ENCODE measurements at places on chromosomes 1 and 21.

GRCh38 chr1:68225781-68226180 is 6.5 kb downstream of the WLS start:
- DNase-seq: no peak

DNA sequence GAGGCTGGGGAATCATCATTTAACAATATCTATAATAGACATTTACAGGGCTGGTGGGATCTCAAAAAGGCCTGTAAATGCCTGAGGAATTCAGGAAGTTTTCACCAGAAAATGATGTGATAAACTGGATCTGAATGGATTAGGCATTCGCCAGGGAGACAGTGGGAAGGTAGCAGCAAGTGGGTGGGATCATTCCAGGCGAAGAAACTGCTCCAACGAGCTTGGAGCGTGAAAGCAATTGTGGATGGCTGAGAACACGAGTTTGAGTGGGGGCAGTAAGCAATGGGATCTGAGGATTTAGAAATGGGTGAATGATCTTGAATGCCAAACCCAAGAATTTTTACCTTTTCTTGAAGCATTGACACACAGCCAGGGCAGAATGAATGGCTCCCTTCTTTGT is 8.9 kb upstream of the NDUFS5 start:
- no peak for DNase-seq

- DNase-seq: no peak
Measured at GRCh38 chr1:214494706-214495105, 56.7 kb downstream of the PTPN14 start.

GRCh38 chr21:35147439-35147838 is 98.3 kb upstream of the RUNX1 start:
- DNase-seq: no peak

DNA sequence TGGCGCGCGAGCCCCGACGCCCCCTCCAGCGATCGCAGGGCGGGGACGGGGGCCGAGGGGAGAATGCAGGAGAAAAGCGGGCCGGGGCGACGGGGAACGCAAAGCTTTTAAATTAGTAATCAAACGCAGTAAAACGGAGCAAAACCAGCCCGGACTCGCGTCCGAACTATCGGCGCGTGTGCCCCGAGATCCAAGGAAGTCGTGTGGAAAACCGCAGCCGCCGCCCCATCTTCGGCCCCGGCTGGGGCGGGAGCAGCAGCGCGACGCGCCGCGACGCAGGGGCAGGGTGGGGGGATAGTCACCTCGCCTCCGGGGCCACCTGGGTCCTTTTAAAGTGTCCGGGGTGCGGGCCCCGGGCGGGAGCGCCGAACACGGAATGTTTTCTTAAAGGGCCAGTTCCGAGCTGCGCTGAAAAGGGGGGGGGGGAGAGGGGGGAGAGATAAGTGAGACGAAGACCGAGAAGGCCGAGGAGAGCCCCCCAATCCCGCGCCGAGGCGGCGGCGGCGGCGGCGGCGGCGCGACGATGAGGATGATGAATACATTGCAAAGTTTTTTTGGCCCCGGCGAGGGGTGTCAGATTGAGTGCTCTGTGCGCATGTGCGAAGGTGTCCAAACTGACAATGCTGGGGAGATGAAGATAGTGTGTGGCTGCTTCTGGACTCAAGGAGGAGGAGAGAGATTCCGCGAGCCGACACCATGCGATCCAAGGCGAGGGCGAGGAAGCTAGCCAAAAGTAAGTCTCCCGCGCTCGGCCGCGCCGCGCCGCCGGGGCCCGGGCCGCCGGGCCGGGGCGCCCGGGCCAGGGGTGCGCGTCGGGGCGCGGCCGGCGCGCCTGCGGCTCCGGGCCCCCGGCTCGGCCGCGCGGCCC is at the start of gene PRDM16:
Gene PRDM16 (plus strand): TSS at position 640 of the 868 bp plus-strand sequence. CDS start 57 bp downstream, at position 697.
- no peak for DNase-seq

GRCh38 chr1:4119516-4120220 is 219.6 kb upstream of the C1orf174 start:
- no peak for DNase-seq

- DNase-seq: no peak
Measured at GRCh38 chr1:174017231-174017970, 4.8 kb downstream of the RC3H1 start.

GRCh38 chr1:182935716-182936115 is 17.2 kb downstream of the SHCBP1L start:
- no peak for DNase-seq

GRCh38 chr21:43304621-43305335 is 122.2 kb downstream of the SIK1 start:
- no peak for DNase-seq

GRCh38 chr1:24294716-24295371 is 24.3 kb upstream of the GRHL3 start:
- DNase-seq: no peak

DNA sequence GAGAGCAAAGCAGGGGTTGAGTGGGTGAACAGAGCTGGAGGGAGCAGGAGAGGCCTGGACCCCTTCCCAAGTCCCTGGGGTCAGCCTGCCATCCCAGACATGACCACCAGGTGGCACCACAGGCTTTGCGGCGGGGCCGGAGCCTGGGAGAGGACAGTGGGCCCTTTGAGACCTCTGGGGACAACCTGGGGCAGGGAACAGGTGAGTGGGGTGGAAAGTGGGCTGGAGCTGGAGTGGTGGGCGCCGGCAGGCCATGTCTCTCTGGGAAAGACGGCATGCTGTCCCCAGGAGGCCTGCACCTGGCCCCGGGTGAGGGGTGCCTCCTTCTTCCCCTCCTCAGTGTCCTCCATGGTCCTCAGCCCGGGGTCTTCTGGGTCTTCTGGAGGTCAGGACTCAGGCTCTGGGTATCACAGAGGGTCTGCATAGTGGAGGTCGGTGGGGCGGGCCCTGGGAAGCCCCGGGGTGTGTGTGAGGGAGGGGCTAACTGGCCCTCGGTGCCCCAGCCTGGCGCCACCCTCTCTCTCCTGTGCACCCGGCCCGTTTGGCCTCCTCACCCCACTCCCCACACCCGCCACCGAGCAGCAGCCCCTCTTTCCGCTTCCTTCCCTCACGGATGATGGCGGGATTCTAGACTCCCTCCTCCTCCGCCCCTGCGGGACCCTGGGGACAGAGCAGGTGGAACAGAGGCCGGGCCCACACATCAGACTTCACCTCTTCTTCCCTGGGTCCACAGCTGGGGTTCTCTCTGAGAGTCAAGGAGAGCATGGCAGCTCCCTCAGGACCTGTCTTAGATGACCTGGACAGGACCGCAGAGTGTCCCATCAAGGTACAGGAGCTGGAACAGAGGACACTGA is 28.5 kb upstream of the PKP1 start:
- peak; percentile 71 for DNase-seq

DNA sequence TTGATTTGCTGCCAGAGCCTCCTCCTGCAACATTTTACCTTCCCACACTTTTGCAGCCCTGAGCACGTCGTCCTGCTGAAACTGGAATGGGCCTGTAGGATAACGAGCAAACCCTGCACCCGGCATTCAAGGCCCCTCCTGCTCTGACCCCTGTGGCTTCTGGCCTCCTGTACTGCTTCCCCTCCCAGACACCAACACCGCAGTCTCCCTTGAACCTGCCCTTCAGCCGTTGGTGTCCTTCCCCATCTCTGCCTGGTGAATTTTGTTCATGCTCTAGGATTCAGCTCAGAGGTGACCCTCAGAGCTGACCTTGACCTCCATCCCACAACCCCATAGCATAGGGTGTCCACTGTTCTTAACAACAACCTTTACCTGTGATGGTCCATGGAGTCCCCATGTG is 535.1 kb downstream of the MATN1 start:
- DNase-seq: no peak

- DNase-seq: no peak
Measured at GRCh38 chr1:92736395-92736794, 48.5 kb downstream of the EVI5 start.

DNA sequence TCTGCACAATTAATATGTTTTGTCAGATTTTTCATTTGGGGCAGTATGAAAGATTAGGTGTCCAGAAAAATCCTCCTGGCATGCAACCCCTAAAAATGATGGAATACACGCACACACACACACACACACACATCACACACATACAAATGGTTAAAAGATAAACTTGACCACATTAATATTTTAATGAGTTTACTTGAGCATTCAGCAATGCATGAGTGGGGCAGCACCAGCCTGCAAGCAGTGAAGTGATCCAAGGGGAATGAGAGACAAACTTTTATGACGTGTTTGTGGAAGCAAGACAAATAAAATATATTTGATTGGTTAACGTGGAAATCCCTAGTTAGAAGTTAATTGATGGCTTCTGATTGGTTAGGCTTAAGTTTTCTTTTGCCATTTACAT is 29.1 kb upstream of the SOAT1 start:
- DNase-seq: no peak

- DNase-seq: no peak
Measured at GRCh38 chr1:46812996-46813857, 14.4 kb downstream of the CYP4B1 start.

GRCh38 chr1:1910651-1911331 is 4.3 kb upstream of the CALML6 start:
- DNase-seq: no peak

DNA sequence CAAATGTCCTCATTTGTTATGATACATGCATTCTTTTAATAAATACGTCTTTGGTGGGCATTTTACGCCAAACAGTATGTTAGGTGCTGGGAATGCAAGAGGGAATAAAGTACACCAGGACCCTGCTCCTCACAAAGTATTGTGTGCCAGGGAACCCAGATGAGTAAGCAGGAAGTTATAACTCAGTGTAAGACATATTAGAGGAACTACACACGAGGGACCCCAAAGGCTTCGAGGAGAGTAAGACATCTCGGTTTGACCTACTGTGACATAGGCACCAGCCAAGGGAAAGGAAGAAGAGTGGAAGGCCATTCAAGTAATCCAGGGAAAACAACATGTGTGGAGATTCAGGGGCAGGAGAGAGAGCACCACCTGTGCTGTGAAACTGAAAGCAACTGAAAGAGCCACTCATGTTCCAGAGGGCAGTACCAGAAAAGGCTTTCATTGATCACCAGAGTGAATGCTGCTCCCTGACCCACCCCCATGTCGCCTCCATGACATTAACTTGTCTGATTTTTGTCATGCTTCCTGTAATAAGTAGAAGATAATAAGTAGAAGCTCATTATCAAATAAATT is 542.5 kb upstream of the PKN2 start:
- no peak for DNase-seq

DNA sequence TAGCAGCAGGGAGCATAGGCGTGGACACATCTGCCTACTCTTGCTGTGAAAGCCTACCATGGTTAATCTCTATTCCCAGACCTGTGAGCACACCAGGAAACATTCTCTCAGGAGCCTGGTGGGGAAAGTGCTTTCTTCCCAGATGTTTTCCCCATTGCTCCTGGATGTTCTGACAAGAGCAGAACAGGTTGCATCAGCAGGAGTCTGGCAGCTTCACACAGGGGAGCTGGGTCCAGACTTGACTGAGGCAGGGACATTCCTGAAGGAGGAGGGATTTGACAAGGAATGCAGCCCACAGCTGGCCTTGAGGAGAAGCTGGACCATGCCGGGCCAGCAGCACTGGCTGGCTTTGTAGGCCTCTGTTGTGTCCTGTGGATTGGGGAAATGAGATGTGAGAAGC is 21.0 kb upstream of the ARTN start:
- no peak for DNase-seq

GRCh38 chr1:225446981-225447615 is 19.3 kb upstream of the LBR start:
- no peak for DNase-seq

DNA sequence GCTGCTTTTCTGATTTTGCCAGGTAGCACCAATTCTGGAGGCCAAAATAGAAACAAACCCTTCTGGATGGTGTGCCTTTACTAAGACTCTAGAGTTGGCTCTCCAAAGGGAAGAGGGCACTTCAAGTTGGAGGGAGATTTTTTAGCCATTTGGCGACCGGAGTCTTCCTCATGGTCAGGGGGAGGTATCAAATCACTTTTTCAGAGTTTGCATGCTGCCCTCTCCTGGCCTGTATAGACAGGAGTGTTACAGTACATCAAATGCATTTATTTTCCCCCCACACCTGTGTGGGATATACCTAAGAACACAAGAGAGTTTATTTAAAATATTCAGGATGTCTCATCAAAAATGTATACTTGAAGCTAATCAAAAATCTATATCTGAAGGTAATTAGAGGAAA is 3.2 kb downstream of the GREM2 start:
- DNase-seq: no peak

- no peak for DNase-seq
Measured at GRCh38 chr21:45572231-45572630, 30.0 kb upstream of the SLC19A1 start.

DNA sequence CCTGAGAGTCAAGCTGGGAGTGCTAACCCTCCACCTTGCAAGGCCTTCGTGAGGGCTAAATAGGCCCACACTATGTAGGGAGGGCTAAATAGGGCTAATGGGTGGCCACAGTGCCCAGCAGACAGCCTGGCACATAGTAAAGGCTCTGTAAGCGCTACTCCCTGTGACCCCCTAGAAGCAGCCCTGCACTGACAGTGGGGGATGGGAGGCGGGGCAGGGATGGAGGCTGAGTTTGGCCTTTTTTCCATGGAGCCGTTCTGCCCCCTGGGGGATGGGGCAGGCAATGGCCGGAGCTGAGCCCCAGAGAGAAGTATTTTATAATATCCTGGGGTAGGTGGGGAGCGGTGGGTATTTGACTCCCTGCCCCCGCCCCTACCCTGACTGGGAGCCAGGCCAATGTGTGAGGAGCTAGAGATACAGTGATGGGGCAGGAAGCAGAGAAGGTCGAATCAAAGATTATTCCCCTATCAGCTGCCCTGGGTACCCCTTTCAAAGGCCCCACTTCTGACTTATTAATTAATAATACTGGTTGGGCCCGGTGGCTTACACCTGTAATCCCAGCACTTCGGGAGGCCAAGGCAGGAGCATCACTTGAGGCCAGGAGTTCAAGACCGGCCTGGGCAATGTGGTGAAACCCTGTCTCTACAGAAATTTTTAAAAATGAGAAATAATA is 42.3 kb downstream of the LACTBL1 start:
- no peak for DNase-seq

- DNase-seq: no peak
Measured at GRCh38 chr1:179879797-179880196, 2.2 kb upstream of the TOR1AIP2 start.

DNA sequence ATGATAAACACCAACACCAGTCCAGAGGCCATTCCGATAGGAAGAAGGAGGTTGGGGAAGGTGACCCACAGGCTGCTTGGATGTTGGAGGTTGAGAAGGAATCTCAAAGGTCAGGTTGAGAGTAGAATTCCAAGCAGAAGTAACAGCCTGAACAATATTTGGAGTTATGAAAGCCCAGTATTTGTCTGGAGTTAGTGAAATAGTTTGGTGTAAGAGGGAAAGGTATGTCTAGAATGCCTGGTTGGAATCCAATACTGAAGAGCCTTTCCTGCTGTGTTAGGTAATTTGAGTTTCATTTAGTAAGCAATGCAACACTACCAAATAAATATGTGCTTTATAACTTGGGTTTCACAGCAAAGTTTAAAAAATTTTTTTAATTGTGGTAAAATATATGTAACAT is 70.5 kb upstream of the MCOLN3 start:
- no peak for DNase-seq

DNA sequence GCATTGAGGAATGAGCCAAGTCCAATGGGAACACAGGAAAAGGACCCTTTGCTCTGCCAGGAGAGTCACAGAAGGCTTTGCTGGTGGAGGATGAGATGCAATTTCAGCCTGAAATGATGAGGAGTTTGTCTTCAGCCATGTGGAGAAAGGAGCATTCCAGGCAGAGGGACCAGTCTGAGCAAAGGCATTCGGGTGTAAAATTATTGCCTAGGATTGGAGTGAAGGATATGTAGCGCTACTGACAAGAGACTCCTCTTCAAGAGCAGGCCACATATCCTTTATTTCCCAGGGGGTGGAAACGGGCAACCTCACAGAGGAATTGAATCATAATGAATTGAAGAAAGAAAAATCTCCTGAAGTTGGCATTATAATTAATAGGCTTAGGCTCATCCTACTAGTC is 1.1 kb upstream of the CSF1 start:
- DNase-seq: no peak

- DNase-seq: no peak
Measured at GRCh38 chr1:172770071-172770470, 111.2 kb downstream of the FASLG start.
